ENCODE measurements at places on chromosomes 6 and 20. TPM values are rescaled to one million over a fixed set of nuclear protein-coding genes. Genes with fewer than 3 reads are reported as not detected.

UBE2V1 gene
- 95.5 TPM for total RNA-seq

TAAR9 gene
- not detected for total RNA-seq

ENPP3 gene
- 0.63 TPM for total RNA-seq

YTHDF1 gene
- 24.4 TPM for total RNA-seq

RSPH3 gene
- 10.3 TPM for total RNA-seq

IER3 gene
- 1.6 TPM for total RNA-seq

BPIFA1 gene
- total RNA-seq = not detected

PSMB9 gene
- 0.94 TPM for total RNA-seq

TCP1 gene
- 270 TPM for total RNA-seq

PSORS1C2 gene
- total RNA-seq = not detected

PTPRT gene
- total RNA-seq = 23.2 TPM

DEFB129 gene
- not detected for total RNA-seq

KHDC1 gene
- 5.6 TPM for total RNA-seq

MCHR2 gene
- total RNA-seq = 8.5 TPM

OTOR gene
- total RNA-seq = 1.9 TPM

ZC2HC1B gene
- not detected for total RNA-seq

PDYN gene
- total RNA-seq = 1.6 TPM

HDGFL1 gene
- total RNA-seq = not detected

FAM229B gene
- total RNA-seq = 24.1 TPM

DLL1 gene
- total RNA-seq = 18.2 TPM

PHACTR3 gene
- total RNA-seq = 64.8 TPM

HLA-B gene
- total RNA-seq = 15.0 TPM

SLC17A3 gene
- not detected for total RNA-seq

MOG gene
- total RNA-seq = 0.31 TPM

SLC12A5 gene
- 33.8 TPM for total RNA-seq

ELOVL2 gene
- 45.7 TPM for total RNA-seq

ZC3H12D gene
- total RNA-seq = 0.31 TPM

ATXN1 gene
- 202 TPM for total RNA-seq

PDE7B gene
- 6.6 TPM for total RNA-seq

XKR7 gene
- 18.2 TPM for total RNA-seq

GTSF1L gene
- total RNA-seq = not detected

TREM2 gene
- total RNA-seq = 6.6 TPM

PLEKHG1 gene
- total RNA-seq = 9.4 TPM
